A375 (cell line): ENCODE measurements at places on chromosomes 7 and 10. TPM values are rescaled to one million over a fixed set of nuclear protein-coding genes. Genes with fewer than 3 reads are reported as not detected.

The KIAA1217 gene
- total RNA-seq: 18.7 and 31.8 TPM in 2 replicates

The KLF14 gene
- 0.45 and 0.74 TPM in 2 replicates for total RNA-seq

The ITPRID1 gene
- total RNA-seq: not detected in 2 replicates

The TRIM74 gene
- total RNA-seq: 0.15 TPM in 1 of 2 replicates, not detected in the other

The MSMB gene
- not detected in 2 replicates for total RNA-seq

The SMO gene
- total RNA-seq: 14.0 and 15.6 TPM in 2 replicates

The HTR5A gene
- total RNA-seq: not detected in 2 replicates

The TAS2R38 gene
- total RNA-seq: not detected in 2 replicates

The ZNF804B gene
- total RNA-seq: not detected in 2 replicates

The ASZ1 gene
- total RNA-seq: not detected in 2 replicates

The DRGX gene
- not detected in 2 replicates for total RNA-seq

The NAT16 gene
- 0.05 and 0.11 TPM in 2 replicates for total RNA-seq

The PRR15 gene
- total RNA-seq: 0.15 and 0.21 TPM in 2 replicates

The NFE2L3 gene
- total RNA-seq: 22.6 and 22.7 TPM in 2 replicates

The SPDYE9 gene
- total RNA-seq: not detected in 2 replicates

The IL6 gene
- 4.3 and 4.7 TPM in 2 replicates for total RNA-seq

The ARHGEF35 gene
- total RNA-seq: 0.03 TPM in 1 of 2 replicates, not detected in the other

The TECTB gene
- total RNA-seq: not detected in 2 replicates

The GNG11 gene
- total RNA-seq: 13.0 and 23.2 TPM in 2 replicates

The TMEM196 gene
- total RNA-seq: not detected in 2 replicates

The ACTL6B gene
- not detected in 2 replicates for total RNA-seq

The NPSR1 gene
- not detected in 2 replicates for total RNA-seq

The RPEL1 gene
- total RNA-seq: not detected in 2 replicates

The CYP3A4 gene
- total RNA-seq: not detected in 2 replicates

The MKX gene
- 0.05 and 0.11 TPM in 2 replicates for total RNA-seq

The ZNF467 gene
- total RNA-seq: 0.34 and 0.45 TPM in 2 replicates
